ENCODE measurements at places on chromosomes 11 and 22.

- no peak for DNase-seq
Observed at GRCh38 chr11:67666676-67667489, 7.5 kb downstream of the ALDH3B2 start.

- no peak for DNase-seq
Observed at GRCh38 chr11:60985991-60986915, 14.8 kb downstream of the CD6 start.

DNA sequence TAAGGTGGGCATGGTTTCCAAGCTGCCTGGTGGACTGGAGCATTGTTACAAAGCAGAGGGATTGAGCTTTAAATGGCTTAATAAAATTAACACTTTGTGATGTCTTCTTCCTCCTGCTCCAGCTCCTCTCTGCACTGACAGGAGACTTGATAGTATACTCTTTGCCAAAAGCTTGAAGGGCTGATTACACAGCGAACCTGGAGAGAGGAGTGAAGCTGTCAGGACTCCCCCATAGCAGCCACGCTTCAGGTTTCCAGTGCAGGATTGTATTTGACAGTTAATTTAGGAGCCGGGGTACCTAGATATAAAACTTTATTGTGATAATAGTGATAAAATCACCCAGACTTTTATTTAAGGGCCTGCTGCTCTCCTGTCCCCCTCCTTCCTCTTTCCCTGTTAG is 50.0 kb downstream of the TRIM44 start:
- DNase-seq: no peak

DNA sequence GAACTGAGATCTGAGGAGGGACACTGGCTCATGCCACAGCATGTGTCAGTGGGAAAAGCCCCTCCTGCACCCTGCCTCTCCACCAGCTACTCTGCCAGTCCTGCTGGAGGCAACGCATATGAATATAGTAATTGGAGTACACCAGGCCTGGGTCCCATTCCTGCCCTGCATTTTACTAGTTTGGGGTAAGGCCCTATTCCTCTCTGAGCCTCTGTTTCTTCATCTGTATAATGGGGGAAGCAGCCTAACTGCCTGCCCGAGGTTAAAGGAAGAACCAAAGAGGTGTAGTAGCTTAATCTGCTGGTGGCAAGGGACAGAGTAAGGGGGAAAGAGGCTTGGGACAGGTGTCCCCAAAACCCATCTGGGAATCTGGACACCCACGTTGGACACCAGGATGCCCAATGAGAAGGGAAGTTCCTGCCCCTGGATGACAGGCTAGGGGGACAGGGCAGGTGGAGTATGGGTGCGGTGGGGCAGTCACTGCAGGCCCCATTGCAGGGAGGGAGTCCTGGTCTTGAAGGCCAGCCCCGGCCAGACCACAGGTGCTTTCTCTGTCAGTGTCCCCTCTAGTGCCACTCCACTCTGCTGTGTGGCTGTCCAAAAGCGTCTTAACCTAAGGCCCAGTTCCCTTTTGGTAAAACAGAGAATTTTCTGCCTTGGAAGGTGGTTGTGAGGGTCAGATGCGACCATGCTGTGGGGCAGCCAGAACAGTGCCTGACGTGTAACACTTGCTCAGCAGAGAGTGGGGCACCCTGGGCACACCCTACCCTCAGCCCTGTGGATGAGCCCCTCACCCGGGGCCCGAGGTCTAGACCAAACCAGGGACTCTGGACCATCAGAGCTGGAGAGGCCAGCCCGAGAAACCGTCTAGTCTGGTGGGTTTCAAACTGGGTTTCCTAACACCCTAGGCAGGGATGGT is 11.5 kb downstream of the TSKU start:
- no peak for DNase-seq

DNA sequence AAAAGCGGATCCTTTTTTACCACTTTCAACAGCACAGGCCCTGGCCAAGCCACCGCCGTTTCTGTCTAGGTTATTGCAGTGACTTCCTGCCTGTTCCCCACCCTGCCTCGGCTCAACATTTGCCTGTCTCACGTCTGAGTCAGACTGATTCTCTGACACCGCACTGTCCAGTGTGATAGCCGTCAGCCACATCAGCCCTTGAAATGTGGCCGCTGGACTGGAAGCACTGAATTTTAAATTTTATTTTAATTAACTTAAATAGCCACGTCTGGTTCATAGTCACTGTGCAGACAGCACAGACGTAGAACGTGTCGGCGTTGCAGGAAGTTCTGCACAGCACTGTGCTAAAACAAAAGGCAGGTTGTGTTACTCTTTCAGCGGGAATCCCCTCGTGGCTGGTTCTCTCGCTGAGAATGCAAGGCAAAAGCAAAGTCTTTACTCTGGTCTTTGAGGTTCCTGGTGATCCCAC is 56.3 kb upstream of the ADSL start:
- DNase-seq: no peak

DNA sequence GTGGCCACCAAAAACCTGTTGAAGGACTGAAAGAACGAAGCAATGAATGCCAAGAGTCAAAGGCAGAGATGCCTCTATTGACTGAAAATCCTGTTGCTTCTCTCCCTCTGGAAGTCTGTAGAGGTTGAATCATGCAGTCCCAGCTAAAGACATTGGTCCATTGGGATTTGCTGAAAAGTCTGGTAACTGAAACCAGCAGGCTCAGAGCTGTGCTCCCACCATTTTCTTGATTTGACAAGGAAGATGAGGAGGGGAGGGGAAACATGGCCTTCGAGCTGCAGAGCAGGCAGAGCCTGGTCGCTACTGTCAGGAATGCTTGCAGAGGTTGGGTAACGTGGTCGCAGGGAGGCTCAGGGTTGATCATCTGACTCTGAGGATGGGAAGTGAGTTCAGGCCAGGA is 72.8 kb upstream of the CSNK2A3 start:
- DNase-seq: no peak
